ENCODE measurements at places on chromosomes 2 and 18. TPM values are rescaled to one million over a fixed set of nuclear protein-coding genes. Genes with fewer than 3 reads are reported as not detected.

The PPP4R3B gene
- total RNA-seq = 86.8 TPM

The GKN1 gene
- not detected for total RNA-seq

The HNMT gene
- 2.1 TPM for total RNA-seq

The CD207 gene
- total RNA-seq = not detected

The TRPM8 gene
- total RNA-seq = not detected

The TUBB8B gene
- total RNA-seq = under 0.01 TPM

The PROM2 gene
- total RNA-seq = 101 TPM

The PRKAG3 gene
- total RNA-seq = not detected

The TPRKB gene
- 16.8 TPM for total RNA-seq

The CKAP2L gene
- 0.07 TPM for total RNA-seq

The UGT1A8 gene
- 0.14 TPM for total RNA-seq

Measured in nasal cavity respiratory epithelium epithelial cell of viscerocranial mucosa (primary cell).